ENCODE measurements at places on chromosomes 5 and 9. TPM values are rescaled to one million over a fixed set of nuclear protein-coding genes. Genes with fewer than 3 reads are reported as not detected.
A peak's percentile ranks its signal among the peaks of the same experiment; 100 is the strongest.

DNA sequence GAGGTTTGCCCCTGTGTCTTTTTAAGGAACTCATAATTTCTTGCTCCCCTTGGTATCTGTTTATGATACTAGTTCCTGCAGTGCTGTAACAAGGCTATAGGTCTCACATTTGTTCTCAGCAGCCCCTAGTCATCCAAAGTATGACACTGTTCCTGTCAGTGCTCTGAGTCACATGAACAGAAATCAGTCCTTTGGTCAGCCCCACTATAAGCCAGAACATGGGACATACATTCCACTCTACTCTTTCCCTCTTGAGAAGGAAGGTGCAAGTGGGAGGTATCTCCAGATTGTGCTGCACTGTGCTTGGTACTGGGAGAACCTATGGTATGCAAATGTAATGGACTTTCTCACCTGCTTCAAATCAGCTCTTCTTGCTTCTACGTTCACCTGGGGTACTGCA is 87.0 kb downstream of the IARS1 start:
- H3K36me3 ChIP-seq: peaks cover 10% of the 10 kb centered on the region
- no peaks in the 10 kb centered on the region for H3K4me1 ChIP-seq
- DNase-seq: no peak
- no peak overlapping the region for H3K27ac ChIP-seq

GRCh38 chr9:33129886-33130881 is 37.0 kb downstream of the B4GALT1 start:
- H3K36me3 ChIP-seq: no peaks in the 10 kb centered on the region
- no peaks in the 10 kb centered on the region for H3K27me3 ChIP-seq
- no peak overlapping the region for H3K4me3 ChIP-seq
- H3K4me1 ChIP-seq: no peaks in the 10 kb centered on the region
- no peak for DNase-seq

GRCh38 chr9:33414268-33414667 is 11.9 kb upstream of the AQP7 start:
- no peak overlapping the region for H3K4me3 ChIP-seq
- DNase-seq: no peak
- no peaks in the 10 kb centered on the region for H3K36me3 ChIP-seq
- no peaks in the 10 kb centered on the region for H3K27me3 ChIP-seq
- H3K4me1 ChIP-seq: no peaks in the 10 kb centered on the region
- H3K27ac ChIP-seq: no peak overlapping the region

GRCh38 chr5:124402144-124402581 is 344.3 kb downstream of the ZNF608 start:
- H3K27ac ChIP-seq: peak overlapping the region; percentile 78
- H3K27me3 ChIP-seq: no peaks in the 10 kb centered on the region
- H3K4me1 ChIP-seq: no peaks in the 10 kb centered on the region
- DNase-seq: peak; percentile 78

PPP3R2 gene
- not detected for total RNA-seq

DMRT3 gene
- total RNA-seq: 0.29 TPM

Measured in breast epithelium (tissue), 4 donors.